ENCODE measurements at places on chromosomes 12 and 14. TPM values are rescaled to one million over a fixed set of nuclear protein-coding genes. Genes with fewer than 3 reads are reported as not detected.

ELK3 gene
- total RNA-seq = 18.0 TPM

ZC2HC1C gene
- total RNA-seq = 0.95 TPM

DNA sequence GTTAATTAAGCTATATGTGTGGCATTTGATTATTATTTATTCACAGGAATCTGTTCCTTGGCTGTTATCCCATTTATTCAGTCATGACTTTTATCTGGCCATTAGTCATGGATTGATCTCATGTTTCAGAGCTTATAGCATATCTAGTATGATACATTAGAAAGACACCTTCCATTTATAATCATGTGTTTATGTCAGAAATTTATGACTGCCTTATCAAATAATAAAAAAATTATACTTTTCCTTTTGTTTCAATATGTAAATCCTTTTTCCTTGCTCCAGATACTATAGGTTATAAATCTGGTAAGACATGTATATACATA is 248.0 kb upstream of the PDE3A start:
- H3K27ac ChIP-seq = no peak overlapping the region
- no peaks in the 10 kb centered on the region for H3K27me3 ChIP-seq
- no peaks in the 10 kb centered on the region for H3K4me1 ChIP-seq
- no peaks in the 10 kb centered on the region for H3K36me3 ChIP-seq
- no peak for DNase-seq

RNF212B gene
- total RNA-seq = not detected

DNA sequence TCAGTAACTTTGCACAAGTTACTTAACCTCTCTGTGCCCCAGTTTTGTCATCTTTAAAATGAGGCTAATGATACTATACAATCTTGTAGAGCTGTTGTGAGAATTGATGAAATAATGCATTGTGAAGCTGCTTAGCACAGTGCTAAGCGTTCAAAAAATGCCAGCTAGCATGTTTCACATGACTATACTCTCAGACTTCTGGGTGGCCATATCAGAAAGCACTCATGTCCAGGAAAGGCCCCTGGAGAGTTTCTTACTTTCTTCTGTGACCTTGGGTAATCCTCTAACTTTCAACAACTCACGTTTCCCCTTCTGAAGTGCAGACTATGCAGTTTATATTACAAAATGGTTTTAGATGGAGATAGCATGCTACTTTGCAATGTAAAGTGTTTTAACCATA is 68.1 kb downstream of the TPH2 start:
- peaks cover 1% of the 10 kb centered on the region for H3K4me1 ChIP-seq
- H3K27me3 ChIP-seq = no peaks in the 10 kb centered on the region
- H3K27ac ChIP-seq = no peak overlapping the region
- H3K4me3 ChIP-seq = no peak overlapping the region
- H3K36me3 ChIP-seq = no peaks in the 10 kb centered on the region

FGF23 gene
- total RNA-seq = not detected

MAP1LC3B2 gene
- total RNA-seq = 3.3 TPM

CLEC9A gene
- 0.51 TPM for total RNA-seq

GPR162 gene
- total RNA-seq = 0.60 TPM

DNA sequence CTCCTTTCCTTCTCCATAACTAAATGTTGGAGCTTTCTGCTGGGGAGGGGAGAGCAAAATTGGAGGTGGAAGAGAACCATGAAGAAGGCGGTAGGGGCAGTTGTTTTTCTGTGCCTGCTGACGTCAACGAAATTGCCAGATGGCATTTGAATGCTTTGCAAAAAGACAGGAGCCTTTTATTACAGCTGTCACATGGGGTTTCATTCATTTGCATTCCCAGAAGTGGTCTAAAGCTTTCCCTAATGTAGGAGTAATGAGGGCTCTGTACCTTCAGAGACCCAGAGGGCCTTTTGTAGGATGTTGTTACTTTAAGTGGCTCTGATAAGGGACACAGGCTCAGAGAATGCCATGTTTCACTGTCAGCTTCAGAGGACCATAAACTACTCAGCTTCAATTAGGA is 107.1 kb upstream of the SLCO1C1 start:
- H3K4me1 ChIP-seq = no peaks in the 10 kb centered on the region
- H3K36me3 ChIP-seq = no peaks in the 10 kb centered on the region
- no peak overlapping the region for H3K27ac ChIP-seq
- no peak for DNase-seq
- H3K27me3 ChIP-seq = no peaks in the 10 kb centered on the region

DNA sequence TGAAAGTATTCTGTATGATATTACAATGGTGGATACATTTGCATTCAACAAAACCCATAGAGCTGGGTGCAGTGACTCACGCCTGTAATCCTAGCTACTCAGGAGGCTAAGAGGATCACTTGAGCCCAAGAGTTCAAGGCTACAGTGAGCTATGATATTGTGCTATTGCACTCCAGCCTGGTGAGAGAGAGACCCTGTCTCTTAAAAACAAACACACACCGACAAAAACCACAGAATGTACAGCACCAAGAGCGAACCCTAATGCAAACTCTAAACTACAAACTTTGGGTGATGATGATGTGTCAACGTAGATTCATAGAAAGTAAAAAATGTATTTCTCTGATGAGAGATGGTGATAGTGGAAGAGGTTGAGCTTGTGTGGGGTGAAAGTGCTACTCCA is 8.6 kb downstream of the CAPRIN2 start:
- DNase-seq = no peak
- H3K27me3 ChIP-seq = no peaks in the 10 kb centered on the region
- H3K36me3 ChIP-seq = no peaks in the 10 kb centered on the region
- no peak overlapping the region for H3K27ac ChIP-seq

HELB gene
- 3.3 TPM for total RNA-seq

GRCh38 chr14:61864329-61864898 is 102.2 kb downstream of the SNAPC1 start:
- no peak overlapping the region for H3K4me3 ChIP-seq
- no peaks in the 10 kb centered on the region for H3K27me3 ChIP-seq
- H3K27ac ChIP-seq = no peak overlapping the region
- no peaks in the 10 kb centered on the region for H3K4me1 ChIP-seq
- H3K36me3 ChIP-seq = no peaks in the 10 kb centered on the region
- DNase-seq = no peak

DNA sequence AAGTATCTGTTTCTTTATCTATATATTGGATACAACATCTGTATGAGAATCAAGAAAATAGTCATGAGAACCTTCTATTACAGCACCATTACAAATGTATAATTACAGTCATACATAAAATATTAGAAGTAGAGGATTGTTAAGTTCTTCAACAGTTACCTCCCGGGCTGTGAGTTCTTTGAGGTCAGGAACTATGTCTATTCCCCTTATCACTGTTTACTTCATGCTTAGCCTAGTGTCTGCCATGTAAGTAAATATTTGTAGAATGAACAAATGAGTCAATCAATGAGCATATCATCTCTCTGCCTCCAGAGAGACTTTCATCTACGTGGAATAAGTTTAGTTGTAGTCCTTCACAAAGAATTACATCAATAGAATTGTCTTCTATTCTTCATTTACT is 47.2 kb downstream of the PUS7L start:
- DNase-seq = no peak
- H3K27ac ChIP-seq = no peak overlapping the region

MANSC4 gene
- total RNA-seq = not detected

GRCh38 chr14:102870994-102871831 is 51.2 kb upstream of the AMN start:
- H3K36me3 ChIP-seq = no peaks in the 10 kb centered on the region
- H3K4me1 ChIP-seq = no peaks in the 10 kb centered on the region
- no peaks in the 10 kb centered on the region for H3K27me3 ChIP-seq
- H3K27ac ChIP-seq = no peak overlapping the region
- no peak for DNase-seq

FAM234B gene
- total RNA-seq = 5.7 TPM

BIN2 gene
- total RNA-seq = 3.5 TPM

GRCh38 chr12:7485095-7485494 is 18.5 kb downstream of the CD163 start:
- DNase-seq = no peak
- no peak overlapping the region for H3K4me3 ChIP-seq
- no peaks in the 10 kb centered on the region for H3K27me3 ChIP-seq
- no peak overlapping the region for H3K27ac ChIP-seq
- no peaks in the 10 kb centered on the region for H3K4me1 ChIP-seq
- H3K36me3 ChIP-seq = no peaks in the 10 kb centered on the region

- no peaks in the 10 kb centered on the region for H3K36me3 ChIP-seq
- H3K27ac ChIP-seq = no peak overlapping the region
- H3K4me1 ChIP-seq = no peaks in the 10 kb centered on the region
- no peak overlapping the region for H3K4me3 ChIP-seq
- no peaks in the 10 kb centered on the region for H3K27me3 ChIP-seq
- DNase-seq = no peak
These were observed 55.8 kb downstream of the TMEM30B start for GRCh38 chr14:61225344-61225743.

- no peak overlapping the region for H3K27ac ChIP-seq
- peak; percentile 77 for DNase-seq
- no peaks in the 10 kb centered on the region for H3K36me3 ChIP-seq
- no peaks in the 10 kb centered on the region for H3K27me3 ChIP-seq
- H3K4me3 ChIP-seq = no peak overlapping the region
- peaks cover 5% of the 10 kb centered on the region for H3K4me1 ChIP-seq
These were observed 376.8 kb downstream of the DPF3 start for GRCh38 chr14:72516936-72517700.

GRCh38 chr14:67719866-67720265 is 18.2 kb downstream of the RDH12 start:
- no peaks in the 10 kb centered on the region for H3K36me3 ChIP-seq
- no peak overlapping the region for H3K27ac ChIP-seq
- no peaks in the 10 kb centered on the region for H3K27me3 ChIP-seq
- DNase-seq = no peak
- no peak overlapping the region for H3K4me3 ChIP-seq
- H3K4me1 ChIP-seq = peaks cover 2% of the 10 kb centered on the region

FOXM1 gene
- total RNA-seq = 2.5 TPM

GRCh38 chr12:6535960-6536847 is 1.9 kb downstream of the GAPDH start:
- no peaks in the 10 kb centered on the region for H3K36me3 ChIP-seq
- peaks cover 14% of the 10 kb centered on the region for H3K4me1 ChIP-seq
- DNase-seq = no peak
- H3K27ac ChIP-seq = peak overlapping the region; percentile 96
- H3K4me3 ChIP-seq = peak overlapping the region; percentile 62

DNA sequence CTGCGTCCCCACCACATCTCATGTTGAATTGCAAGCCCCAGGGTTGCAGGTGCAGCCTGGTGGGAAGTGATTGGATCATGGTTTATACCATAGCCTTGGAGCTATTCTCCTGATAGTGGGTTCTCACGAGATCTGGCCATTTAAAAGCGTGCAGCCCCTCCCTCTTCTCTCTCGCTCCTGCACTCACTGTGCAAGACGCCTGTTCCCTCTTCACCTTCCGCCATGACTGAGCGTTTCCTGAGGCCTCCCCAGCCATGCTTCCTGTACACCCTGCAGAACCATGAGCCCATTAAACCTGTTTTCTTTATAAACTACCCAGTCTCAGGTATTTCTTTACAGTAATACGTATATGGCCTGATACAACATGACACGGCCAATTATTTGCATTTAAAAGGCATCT is 146.6 kb downstream of the RIMBP2 start:
- no peak for DNase-seq
- no peaks in the 10 kb centered on the region for H3K36me3 ChIP-seq
- H3K27me3 ChIP-seq = no peaks in the 10 kb centered on the region
- H3K4me3 ChIP-seq = no peak overlapping the region

DNA sequence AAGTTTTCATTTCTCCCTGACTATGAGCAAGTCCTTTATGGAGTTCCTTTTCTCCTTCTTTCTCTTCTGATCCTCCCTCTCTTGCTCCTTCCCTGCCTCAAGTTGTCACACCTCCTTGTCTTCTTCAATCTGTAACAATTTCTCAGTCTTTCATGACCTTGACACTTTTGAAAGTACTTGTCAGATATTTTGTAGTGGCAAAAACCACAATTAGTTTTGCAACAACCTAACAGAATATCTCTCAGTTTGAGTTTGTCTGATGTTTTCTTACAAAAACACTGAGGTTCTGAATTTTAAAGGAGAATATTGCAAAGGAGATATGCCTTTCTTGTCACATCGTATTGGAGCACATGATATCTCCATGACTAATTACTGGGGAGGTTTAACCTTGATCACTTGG is 4.1 kb upstream of the CRADD start:
- peaks cover under 1% of the 10 kb centered on the region for H3K4me1 ChIP-seq
- no peaks in the 10 kb centered on the region for H3K27me3 ChIP-seq
- H3K27ac ChIP-seq = no peak overlapping the region
- no peak overlapping the region for H3K4me3 ChIP-seq
- no peak for DNase-seq

DNA sequence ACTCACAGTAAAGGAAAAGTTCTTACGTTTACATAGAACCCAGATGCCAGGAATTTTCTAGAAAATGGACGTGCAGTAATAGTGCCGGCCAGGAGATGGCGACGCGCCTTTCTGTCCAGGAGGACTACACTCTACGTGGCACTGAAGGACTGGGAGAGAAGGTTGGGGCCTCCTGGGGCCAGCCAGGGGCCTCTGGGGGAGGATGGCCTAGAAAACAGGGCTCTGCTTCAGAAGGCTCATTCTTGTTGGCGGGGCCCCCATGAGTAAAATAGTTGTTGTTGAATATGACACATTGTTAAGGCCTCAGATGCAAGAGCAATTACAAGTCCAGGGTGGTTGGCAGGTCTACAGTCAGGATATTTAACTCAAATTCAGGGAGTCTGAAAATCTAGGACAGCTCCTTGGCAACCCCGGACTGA is 120.1 kb upstream of the MAX start:
- no peaks in the 10 kb centered on the region for H3K27me3 ChIP-seq
- no peak overlapping the region for H3K4me3 ChIP-seq
- no peaks in the 10 kb centered on the region for H3K36me3 ChIP-seq
- DNase-seq = no peak

DNA sequence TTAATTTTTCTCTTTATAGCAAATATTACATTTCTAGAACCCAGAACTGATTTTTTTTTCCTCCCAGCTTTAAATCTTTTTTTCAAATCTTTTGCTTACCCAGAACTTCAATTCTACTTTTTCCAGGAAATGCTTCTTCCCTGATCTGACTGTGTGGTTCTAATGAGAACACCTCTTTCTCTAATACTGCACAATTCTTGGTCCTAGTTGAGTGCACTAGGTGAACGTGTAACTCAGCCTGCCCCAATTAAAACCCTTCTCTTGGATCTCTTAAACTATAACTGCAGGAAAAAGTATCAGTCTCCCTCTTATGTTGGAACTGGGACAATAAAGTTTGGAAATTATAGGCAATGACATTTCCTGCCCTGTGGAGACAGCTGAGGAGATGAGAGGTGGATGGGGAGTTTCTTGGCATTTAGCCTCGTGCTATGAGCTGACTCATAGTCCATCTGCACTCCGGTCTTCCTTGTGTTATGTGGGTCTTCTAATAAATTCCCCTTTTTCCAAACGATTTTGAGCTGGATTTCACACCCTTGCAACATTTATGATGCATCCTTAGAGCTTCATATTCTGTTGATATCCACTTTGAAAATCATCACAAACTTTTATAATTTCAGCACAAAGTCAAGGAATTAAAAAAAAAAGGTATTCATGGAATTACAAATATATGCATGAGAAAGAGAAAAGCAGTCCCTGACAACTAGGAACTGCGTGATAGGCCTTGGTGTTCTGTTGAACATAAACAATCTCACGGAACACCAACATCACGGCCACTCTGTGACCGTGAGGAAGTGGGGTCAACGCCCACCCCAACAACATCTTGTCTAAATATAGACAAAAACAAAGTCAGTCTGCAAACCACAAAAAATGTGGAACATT is 52.4 kb downstream of the BRMS1L start:
- H3K27me3 ChIP-seq = no peaks in the 10 kb centered on the region
- H3K4me3 ChIP-seq = no peak overlapping the region
- H3K36me3 ChIP-seq = no peaks in the 10 kb centered on the region
- peaks cover 3% of the 10 kb centered on the region for H3K4me1 ChIP-seq

ATN1 gene
- 73.9 TPM for total RNA-seq

Data from ovary (tissue), 10 donors.